ENCODE measurements at places on chromosomes 4 and X.

GRCh38 chr4:58093352-58093751, 983.2 kb upstream of the IGFBP7 start:
- DNase-seq: no peak

- no peak for DNase-seq
Measured at GRCh38 chr4:180792541-180792940, 1450.7 kb upstream of the TENM3 start.

GRCh38 chrX:120680090-120680489, 50.2 kb upstream of the C1GALT1C1 start:
- DNase-seq: no peak

DNA sequence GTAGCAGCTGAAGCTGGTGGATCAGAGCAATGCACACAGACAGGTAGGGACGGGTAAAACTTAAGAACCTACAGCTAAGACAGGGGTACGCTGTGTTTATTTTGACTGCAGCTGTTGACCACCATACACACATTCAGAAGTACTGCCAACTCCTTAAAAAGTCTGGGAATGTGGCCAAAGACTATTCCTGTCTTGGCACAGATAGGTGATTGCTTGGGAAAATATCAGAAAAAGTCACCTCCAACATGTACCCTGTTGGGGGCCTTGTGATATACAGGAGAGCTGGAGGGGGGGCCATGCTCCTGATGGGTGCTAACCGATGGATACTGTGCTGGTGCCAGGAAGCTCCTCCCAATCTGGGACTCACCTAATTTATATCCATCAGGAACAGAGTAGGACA, 121.2 kb downstream of the VCX2 start:
- DNase-seq: no peak

- no peak for DNase-seq
Measured at GRCh38 chr4:74754218-74754617, 40.1 kb downstream of the BTC start.

GRCh38 chrX:64885850-64886249, 90.4 kb downstream of the ZC4H2 start:
- DNase-seq: no peak

Measured in retina (tissue), 1 donor.